ENCODE measurements at places on chromosomes 1 and 21.

GRCh38 chr1:175254190-175254589 is 61.6 kb upstream of the KIAA0040 start:
- DNase-seq: no peak

DNA sequence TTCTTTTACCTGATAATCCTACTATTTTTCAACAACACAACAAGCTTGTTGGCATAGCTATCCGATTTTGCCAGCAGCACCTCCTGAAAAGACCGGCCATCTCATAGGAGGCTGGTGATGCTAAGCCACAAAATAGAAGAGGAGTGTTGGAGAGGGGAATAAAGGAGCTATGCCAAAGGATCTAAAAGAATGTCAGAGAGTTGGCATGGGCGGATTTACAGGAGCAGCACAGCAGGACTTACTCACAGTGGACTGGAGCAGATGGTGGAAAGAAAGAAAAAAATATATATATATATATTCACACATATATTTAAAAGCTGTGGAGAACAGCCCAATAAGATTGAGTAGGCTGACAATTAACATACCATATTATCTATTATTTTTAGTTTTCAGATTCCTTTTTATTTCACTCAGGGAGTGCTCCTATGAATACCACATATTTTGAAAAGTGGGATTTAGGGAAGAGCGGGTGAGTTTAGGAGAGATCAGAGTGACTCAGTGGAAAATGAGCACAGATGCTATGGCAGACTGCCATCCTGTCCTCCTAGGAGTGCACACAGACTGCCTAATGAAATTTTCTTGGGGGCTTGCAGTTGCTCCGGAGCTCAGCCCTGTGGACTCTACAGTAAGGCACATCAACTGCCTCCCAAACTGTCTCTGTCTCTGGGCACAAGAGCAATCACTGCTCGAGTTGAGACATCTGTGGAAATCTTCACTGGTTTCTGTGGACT is 394.4 kb upstream of the CHRM3 start:
- DNase-seq: no peak

DNA sequence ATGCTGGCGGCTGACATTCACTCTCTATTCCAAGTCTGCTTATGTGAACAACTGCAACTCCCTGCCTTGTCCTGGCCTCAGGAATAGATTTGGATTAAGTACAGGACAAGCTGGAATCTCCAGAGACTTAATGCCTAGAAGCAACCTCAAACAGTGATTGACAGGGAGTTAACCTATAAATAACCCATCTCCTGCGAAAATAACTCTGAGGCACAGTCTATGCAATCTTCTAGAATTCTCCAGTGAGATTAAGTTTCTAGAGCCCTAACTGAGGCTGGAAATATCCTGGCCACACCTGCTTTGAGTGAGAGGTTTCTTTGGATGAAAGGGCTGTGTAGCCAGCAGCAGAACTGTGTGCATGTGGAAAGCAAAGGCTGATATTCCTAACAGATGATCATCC is 25.3 kb upstream of the ATP1A1 start:
- DNase-seq: no peak

- DNase-seq: no peak
These were observed 14.5 kb downstream of the AGRN start for GRCh38 chr1:1034439-1034781.

- DNase-seq: peak; percentile 95
These were observed 46.6 kb downstream of the FCRL5 start for GRCh38 chr1:157505481-157506272.

GRCh38 chr1:223700942-223701637 is 11.2 kb upstream of the CAPN2 start:
- DNase-seq: no peak

- DNase-seq: no peak
These were observed 33.0 kb upstream of the PRRX1 start for GRCh38 chr1:170630977-170631376.

- DNase-seq: no peak
These were observed 221.6 kb downstream of the LTN1 start for GRCh38 chr21:28770867-28771661.

DNA sequence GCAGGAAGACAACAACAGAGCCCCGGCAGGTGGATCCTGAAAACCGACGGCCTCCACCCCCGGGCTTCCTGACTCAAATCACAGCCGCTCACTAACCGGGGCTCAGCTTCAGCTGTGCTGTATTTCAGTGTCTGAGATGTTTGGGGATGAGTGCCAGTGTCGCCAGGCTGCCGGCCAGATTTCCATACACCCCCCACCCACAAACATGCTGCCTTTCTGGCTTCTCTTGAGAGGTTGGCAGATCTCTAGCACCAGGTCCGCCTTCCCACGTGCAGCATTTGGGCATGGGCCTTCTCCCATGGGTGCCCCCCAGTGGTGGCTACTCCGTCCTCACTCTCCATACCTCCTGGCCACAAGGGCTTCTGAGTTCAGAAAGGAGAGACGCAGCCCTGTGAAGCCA is 34.8 kb downstream of the KCNAB2 start:
- no peak for DNase-seq

DNA sequence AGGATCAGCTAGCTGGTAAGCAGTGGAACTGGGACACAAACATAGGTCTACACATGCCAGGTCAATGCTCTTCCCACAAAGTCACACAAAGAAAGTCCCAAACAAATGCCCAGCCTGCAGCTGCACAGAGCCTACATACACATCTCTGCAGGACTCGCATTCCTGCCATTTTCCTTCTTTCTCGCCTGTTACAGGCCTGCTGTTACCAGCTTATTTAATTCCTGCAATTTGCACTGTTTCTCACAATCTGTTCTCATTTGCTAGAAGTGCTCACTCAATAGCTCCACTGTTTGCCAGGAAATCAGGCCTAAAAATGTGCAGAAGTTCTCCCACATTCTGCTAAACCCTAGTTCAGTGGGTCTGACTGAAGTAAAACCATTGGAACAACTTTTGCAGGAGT is 362.6 kb upstream of the C1orf87 start:
- no peak for DNase-seq

GRCh38 chr1:41856151-41856943 is 62.4 kb downstream of the HIVEP3 start:
- no peak for DNase-seq

- DNase-seq: peak; percentile 81
These were observed 112.6 kb upstream of the KCNJ15 start for GRCh38 chr21:38144193-38144592.

- DNase-seq: no peak
These were observed 4.8 kb downstream of the SLX9 start for GRCh38 chr21:44944596-44944995.
